ENCODE measurements at places on chromosomes 16 and 17. TPM values are rescaled to one million over a fixed set of nuclear protein-coding genes. Genes with fewer than 3 reads are reported as not detected.

DNA sequence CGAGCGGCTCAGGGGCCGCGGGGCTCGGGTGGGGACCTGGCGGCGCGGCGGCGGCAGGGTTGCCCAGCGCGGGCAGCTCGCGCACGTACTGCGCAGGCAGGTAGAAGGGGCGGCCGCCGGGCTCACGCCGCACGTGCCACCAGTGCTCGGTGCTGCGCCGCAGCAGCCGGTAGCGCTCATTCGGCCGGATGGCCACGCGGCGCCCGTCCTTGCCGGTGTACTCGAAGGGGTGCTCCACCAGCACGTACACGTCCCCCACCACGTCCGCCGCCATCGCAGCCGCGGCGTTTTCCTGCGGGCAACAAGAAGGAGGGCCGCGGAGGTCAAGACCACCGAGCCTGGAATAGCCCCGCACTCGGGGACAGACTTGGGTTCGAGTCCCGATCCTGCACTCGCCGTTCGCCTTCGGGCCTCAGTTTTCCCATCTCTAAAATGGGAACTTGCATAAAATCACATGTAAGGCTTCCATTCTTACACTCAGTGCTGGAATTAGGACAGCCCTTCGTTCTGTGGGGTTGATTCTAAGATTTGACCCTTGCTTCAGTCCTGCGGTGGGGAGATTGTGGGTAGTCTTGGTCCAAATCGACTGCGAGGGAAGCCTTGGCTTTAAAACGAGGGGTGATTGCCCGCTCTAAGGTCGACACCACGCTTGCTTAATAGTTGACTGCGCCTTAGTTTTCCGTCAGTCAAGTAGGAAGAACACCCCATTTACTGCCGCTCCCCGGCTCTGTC, 2.5 kb downstream of the ARHGAP27 start:
- DNase-seq, result no peak

GRCh38 chr17:49497148-49498028, 2.3 kb downstream of the NGFR start:
- no peak for DNase-seq

DNA sequence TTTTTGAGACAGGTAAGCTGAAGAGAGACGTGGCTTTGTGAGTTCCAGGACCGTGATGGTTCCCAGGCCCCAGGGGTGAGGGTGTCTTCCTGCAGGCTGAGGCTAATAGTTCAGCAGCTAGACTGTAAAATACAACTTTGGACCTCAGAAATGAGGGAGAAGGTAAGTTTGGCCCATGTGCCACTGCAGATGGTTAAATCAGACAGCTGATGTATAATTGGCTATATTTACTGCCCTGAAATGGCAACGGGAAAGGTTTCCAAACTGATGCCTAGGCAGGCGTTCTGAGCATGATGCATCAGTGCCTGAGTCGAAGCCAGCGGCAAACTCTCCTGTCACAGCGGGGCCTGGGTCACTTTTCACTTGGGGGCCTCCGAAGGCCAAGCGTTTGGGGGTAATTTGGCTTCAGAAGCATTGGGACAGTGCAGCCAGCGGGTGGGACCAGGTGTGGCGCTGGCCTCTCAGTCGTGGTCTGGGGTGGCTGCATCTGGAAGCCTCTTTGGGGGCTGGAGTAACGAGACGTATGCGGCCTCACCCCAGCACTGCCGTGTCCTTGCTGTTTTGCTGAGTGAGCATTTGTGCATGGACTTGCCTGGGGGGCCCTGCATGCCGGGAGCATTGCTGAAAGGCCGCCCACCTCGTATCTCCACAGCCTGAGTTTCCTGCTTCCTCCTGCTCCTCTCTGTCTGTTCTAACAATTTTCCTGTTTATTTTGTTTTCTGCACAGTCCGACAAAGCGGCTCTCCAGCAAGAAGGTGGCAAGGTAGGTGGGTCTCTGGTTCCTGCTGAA, 31.2 kb upstream of the CAPN15 start:
- DNase-seq, result no peak

GRCh38 chr16:46920402-46921068, 36.4 kb downstream of the GPT2 start:
- peak; percentile 14 for DNase-seq

DNA sequence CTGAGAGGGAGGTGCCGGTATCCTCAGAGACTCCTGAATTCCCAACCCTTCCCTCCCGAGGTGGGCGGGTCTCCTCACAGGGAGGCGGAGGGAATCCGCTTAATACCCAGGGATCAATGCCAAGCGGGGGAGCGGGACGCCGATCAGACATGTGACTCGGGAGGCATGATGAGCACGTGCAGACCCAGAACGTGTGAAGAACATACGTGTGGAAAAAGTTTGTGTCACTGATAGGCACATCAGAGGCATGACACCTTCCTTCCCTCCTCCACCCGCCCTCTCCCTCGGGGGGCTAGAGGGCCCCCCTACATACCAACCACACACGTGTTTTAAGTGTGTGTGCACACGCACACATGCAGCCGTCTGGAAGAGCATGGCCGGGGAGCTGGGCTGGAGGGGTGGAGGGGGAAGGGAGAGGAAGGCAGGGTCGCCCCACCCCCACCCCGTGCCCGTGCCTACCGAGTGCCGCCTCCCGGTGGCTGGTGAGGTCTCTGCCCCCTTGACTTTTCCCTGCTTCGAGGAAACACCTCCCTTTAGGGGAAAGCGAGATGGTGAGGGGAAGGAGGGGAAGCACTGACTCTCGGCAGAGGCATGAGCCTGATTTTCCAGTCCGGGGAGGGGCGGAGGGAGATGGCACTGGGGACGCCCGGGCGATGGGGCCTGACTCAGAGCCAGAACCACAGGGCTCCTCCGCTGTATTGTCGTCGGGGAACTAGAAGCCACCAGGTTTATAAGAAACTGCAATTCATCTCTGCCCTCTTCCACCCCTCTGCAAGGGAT, 12.1 kb upstream of the TBX21 start:
- no peak for DNase-seq

GRCh38 chr16:49129935-49130334, 151.7 kb downstream of the CBLN1 start:
- no peak for DNase-seq

- no peak for DNase-seq
These were observed 223.9 kb upstream of the TOX3 start for GRCh38 chr16:52770828-52771227.

- DNase-seq, result peak; percentile 99
These were observed at the start of the genes PSME3IP1 and RSPRY1 for GRCh38 chr16:57185945-57186871. TSS of gene PSME3IP1 (minus strand) at chr16:57186039. CDS start at chr16:57173854, 12,185 bp downstream. TSS of gene RSPRY1 (plus strand) at chr16:57186329. CDS start at chr16:57204659, 18,330 bp downstream.

- DNase-seq, result no peak
These were observed 13.5 kb upstream of the SMIM5 start for GRCh38 chr17:75619506-75620431.

- no peak for DNase-seq
These were observed 247.0 kb downstream of the GSG1L start for GRCh38 chr16:27816561-27816960.

DNA sequence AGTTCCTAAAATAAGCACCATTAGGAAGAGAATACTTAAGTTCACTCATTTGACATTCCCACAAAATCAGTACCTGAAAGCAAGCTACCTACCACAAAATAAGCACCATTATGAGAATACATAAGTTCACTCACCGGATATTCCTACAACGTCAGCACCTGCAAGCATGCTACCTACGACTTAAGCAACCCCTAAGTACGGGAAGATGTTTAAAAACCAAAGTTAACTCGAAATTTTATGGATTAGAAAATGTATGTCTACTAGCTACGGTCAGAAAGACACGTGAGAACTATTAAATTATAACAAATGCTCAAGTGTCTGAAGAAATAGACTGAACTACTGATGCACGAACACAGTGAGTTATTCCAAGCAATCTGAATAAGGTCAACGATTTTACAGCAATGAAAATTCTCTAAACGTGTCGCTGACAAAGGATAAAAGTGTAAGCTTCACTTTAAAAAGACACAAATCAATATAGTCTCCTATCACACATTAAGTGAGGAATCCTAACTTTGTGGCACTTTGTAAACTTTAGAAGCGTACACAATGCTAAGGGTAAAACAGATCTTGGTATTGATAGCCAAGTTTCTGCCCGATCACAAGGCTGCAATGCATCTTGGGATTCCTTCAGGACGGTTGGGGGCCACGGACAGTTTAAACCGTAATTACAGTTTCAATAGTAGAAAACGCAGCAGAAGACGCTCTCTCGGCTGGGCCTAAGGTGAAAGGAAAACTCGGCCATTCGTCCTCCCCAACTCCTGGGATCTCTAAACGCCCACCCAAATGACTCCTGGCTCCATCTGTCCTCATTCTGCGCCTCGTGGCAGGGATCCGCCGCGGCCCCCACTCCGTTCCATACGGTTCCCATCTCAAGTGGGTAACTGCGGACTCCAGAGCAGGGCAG, 1.3 kb downstream of the GSPT1 start:
- DNase-seq, result no peak

- no peak for DNase-seq
These were observed 219.2 kb downstream of the C16orf78 start for GRCh38 chr16:49592546-49593423.

DNA sequence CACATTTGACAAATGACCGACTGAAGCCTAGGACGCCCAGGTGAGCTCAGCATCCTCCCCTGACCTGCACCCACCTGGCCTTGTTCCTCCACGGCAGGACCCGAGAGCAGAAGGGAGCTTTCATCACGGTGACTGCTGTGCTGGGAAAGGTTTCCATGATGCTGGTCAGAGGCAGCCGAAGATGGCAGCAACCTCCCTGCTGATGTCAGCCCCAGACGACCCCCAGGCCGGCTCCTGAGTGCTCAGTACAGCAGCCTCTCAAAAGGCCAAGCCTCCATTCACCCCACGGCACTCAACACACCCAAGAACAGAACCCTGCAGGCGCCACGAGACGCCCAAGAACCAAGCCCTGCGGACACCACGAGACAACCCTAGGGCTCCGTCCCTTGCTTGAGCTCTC, 119.8 kb downstream of the ANKRD11 start:
- DNase-seq, result no peak

- DNase-seq, result no peak
These were observed 3.5 kb downstream of the ACBD4 start for GRCh38 chr17:45138911-45139532.

DNA sequence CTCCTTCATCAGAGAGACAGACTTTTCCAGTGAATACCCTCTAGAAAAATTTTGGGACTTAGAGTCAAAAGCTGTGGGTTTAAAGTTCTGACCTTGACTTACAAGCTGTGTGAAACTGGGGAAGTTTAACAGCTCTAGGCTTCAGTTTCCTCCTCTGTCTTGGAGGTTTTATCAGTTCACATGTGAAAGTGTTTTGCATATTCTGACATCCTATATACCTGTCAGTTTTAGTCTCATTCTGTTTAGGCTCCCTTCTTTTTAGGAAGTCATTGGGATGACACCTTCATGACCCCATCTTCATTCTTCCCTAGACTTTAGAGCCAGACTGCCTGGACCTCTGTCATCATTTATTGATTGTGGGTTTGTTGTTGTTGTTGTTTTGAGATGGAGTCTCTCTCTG, 44.4 kb downstream of the YPEL2 start:
- DNase-seq, result no peak

- no peak for DNase-seq
These were observed 55.5 kb upstream of the DLX4 start for GRCh38 chr17:49913226-49914095.

DNA sequence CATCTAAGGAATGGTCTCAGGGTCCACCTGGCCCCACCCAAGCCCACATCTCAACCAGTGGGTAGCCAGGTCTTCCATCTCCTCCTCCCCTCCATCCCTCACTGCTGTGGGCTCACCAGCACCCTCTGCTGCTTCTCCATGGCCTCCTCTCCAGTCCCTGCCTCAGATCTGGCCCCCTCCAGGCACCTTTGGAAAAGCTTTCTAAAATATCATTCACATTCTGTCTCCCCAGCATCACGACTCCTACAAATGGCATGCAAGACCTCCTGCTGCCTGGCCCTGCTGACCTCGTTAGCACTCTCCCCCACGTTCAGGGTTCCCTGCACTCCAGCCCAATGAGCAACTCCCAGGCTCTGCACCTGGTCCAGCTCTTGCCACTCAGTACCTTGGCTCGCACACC, 13.7 kb downstream of the GLP2R start:
- DNase-seq, result no peak

DNA sequence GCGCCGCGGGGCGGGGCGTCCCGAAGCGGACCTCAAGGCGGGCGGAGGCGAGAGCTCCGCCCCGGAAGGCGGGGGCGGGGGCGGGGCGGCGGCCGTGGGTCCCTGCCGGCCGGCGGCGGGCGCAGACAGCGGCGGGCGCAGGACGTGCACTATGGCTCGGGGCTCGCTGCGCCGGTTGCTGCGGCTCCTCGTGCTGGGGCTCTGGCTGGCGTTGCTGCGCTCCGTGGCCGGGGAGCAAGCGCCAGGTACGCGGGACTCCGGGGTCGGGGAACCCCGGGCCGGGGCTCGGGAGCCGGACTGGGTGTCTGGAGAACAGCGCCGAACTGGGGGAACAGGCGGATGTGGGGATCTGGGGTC, at the start of gene TNFRSF12A:
TNFRSF12A (plus strand) TSS at position 122 of the 357 bp plus-strand sequence; CDS start at position 152, 30 bp downstream.
- no peak for DNase-seq

- DNase-seq, result no peak
These were observed 76.0 kb downstream of the IRX3 start for GRCh38 chr16:54210452-54211125.

- no peak for DNase-seq
These were observed 146.6 kb downstream of the USP22 start for GRCh38 chr17:20896153-20896649.

DNA sequence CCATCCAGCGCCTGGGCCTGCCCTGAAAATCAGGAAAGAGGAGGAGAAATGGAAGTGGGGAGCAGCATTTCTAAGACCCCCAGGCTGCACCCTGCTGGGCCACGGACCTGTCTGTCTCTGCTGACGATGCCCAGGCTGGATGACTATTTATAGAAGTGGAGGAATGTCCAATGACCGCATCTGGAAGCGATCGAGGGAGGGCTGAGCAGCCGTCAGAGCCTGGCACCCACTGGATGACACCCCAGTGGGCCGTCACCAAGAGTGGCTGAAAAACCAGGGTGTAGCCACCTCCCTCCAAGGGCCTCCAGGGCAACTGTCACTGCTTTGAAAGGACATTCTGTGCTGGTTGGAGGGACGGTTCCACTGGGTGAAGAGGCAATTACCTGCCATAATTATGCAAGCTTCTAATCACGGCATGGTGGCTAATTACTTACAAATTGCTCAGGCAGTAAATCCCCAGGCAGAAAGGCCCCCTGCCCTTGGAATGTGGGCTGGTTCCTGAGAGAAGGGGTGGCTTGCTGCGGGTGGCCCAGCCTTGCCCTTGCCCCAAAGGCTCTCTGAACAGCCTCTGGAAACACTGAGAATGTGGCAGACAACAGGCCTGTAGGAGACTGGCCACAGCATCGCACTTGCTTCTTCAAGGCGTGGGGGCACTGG, 332.1 kb downstream of the C16orf95 start:
- DNase-seq, result no peak

- DNase-seq, result no peak
These were observed 1.3 kb downstream of the NAGS start for GRCh38 chr17:44005527-44006271.

The SKAP1 gene
- 1.7 TPM for total RNA-seq

The RCVRN gene
- 0.90 TPM for total RNA-seq

The NPIPA3 gene
- total RNA-seq, result 3.0 TPM

The ST6GALNAC2 gene
- 10.3 TPM for total RNA-seq

The LDAF1 gene
- 89.8 TPM for total RNA-seq

The RASL10B gene
- 0.69 TPM for total RNA-seq

The EFNB3 gene
- 3.3 TPM for total RNA-seq

The NPIPB6 gene
- total RNA-seq, result 4.1 TPM

The RBFOX1 gene
- 2.4 TPM for total RNA-seq

The CCL22 gene
- not detected for total RNA-seq

The CIBAR2 gene
- not detected for total RNA-seq

The CD300E gene
- total RNA-seq, result 0.42 TPM

The SNF8 gene
- total RNA-seq, result 31.7 TPM

The TMEM235 gene
- not detected for total RNA-seq

The PRPSAP1 gene
- 38.9 TPM for total RNA-seq

The PERCC1 gene
- total RNA-seq, result not detected

The HIGD1B gene
- 2.1 TPM for total RNA-seq

The RAPGEFL1 gene
- total RNA-seq, result 8.0 TPM

The PITPNM3 gene
- total RNA-seq, result 2.3 TPM

All from urinary bladder (tissue), 4 donors.